NCI-H510A (cell line): ENCODE measurements at places on chromosomes 7 and 10.

DNA sequence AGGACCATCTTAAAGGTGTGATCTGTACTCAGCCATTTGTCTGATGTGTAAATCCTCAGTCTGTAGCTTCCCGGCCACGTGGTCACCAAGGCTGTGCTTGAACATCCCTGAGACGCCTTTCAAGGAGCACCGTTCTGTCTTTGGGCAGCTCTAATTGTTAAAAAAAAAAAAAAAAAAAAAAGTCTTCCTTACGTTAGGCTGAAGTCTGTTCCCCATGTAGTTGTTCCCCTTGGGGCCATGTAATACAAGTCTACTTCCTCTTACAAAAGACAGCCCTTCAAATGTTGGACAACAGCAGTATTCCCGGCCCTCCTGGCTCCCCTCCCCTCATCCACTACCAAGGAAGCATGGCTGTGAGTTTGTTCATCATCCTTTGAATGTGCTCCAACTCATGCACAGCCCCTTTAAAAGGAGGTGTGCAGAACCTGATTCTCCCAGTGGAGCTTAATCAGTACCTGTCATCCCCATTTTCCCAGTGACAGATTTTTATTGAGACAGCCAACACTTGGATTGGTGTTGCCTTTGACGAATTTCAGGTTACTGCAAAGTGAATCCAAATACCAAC is 392.2 kb upstream of the GALNT17 start:
- no peak for DNase-seq

DNA sequence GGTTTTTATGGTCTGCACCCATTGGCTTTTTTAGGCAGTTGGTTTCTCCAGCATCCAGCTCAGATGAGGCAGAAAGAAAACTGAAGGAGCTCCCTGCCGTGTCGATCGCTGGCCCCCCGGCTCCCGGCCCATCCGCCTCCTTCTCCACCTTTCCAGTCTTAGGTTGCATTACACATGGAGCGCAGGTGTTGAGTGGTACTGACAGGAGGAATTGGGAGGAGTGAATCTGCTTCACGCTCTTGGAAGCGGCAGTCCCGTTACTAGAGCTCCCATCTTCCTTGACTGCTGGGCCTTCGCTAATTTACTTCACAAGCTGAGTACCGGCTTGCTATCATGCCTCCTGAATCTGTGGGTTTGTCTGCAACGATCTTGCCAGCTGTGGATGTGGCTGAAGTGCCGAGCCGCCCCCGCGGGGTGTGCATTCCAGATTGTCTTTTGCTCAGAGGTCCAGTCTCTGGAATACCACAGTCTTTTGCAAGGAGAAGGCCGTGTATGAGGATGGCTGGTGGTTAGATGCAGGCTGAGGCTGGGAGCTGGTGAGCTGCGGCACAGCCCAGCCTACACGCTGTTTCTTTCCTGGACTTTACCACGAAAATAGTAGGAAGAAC is 17.1 kb downstream of the IQCE start:
- DNase-seq, result no peak

DNA sequence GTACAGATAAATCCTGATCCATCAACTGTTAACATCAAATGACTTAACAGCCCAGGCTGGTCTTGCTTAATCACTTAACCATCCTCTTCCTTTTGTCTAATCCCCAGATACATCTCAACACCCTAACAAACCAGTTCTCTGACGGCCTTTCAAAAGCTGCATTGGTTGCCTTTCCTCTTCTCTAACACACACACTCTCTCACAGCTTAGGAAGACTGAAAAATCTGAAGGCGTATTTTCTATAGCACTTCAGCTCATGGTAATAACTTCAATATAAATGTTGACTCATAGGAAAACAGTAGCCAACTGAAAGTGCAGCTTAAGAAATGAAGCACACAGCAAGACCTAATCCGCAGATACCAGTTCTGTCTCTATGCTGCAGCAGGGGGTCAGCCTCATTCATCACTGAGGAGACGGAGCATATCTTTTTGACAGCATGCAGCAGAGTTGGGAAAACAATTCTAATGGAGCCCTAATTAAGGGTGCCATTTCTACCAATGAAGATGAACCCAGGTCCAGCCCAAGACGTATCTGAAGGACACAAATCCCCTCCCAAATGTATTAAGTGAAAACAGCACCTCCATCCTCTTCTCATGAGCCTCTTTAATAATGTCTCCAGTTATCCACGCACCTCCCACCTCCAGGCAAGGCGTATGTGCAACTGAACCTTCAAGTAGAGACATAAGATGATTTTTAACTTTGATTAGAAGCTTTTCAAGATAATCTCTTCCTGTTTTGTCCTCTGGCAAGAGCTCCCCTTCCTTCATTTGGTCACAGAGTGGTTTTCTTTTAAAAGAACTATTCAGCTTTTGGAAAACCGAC is 211.7 kb upstream of the NFE2L3 start:
- DNase-seq, result no peak

DNA sequence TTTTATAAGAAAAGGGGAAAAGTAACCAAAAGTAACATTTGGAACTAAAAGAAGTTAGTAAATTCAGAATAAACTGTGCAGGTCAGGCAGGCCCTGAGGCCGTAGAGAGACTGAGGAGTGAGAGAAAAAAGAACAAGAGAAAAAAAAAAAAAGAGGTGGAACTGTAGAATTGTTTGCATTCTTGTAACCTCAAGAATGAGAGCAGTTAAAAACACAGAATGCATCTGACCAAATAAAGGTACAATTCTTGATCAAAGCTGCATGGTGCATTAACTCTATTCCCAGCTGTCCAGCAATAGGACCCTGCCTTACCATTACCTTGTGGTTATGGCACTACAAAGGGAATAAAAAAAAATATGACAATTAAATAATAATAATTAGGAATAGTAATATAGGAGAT is 170.1 kb upstream of the SEMA3A start:
- DNase-seq, result no peak

GRCh38 chr7:70596598-70596913 is 535.4 kb upstream of the GALNT17 start:
- no peak for DNase-seq

DNA sequence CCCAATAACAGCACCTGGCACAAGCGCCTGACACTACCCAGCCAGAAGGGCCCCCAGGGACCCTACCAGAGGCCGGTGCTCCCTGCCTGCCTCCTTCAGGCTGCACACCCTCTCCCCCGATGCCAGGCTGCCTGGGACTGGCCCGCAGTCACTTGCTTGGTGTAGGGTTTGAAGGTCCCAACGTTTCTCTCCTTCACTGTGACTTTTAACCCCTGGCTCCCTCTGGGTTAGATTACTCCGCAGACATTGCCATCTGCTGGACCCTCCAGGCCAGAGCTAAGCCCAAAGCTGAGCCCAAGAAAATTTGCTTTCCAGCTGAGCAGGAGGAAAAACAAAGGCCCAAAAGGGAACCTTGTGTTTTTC is 6.9 kb downstream of the CDHR1 start:
- DNase-seq, result no peak

GRCh38 chr7:3437467-3437866 is 136.4 kb downstream of the SDK1 start:
- DNase-seq, result no peak

GRCh38 chr7:124720195-124720594 is 45.4 kb downstream of the GPR37 start:
- no peak for DNase-seq

DNA sequence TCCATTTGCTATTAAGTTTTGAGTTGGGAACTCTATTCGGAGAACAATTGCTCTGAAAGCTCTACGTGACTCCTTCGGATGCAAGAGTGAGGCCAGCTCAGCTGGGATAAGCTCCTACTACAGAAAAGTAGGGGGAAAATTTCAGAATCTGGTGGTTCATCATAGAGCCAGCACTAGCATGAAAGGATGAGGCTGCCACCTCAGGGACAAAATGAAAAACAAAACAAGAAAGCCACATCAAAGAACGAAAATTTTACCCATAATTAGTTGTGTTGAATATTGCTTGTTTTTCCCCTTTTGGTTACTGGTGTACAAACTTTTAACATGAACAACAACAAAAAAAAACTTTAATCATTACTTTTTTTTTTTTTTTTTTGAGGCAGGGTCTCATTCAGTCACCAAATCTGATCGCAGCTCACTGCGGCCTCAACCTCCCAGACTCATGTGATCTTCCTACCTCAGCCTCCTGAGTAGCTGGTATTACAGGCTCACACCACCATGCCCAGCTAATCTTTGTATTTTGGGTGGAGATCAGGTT is 39.7 kb upstream of the NFE2L3 start:
- DNase-seq, result no peak

DNA sequence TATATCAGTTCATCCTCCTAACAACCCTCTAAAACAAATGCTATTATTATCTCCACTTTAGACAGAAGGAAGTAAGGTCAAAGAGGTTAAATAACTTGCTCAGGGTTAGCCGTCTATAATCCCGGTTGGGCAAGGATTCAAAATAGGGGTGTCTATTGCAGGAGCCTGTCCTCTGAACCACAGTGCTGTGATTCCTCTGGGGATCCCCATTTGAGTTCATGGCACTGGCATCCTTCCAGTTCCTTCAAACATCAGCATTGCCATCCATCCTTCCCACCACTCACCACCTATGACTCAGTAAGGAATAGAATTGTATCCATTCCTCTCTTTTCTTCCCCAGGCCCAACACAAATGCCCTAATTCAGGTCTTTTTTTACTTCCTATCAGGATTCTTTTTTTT is 25.6 kb downstream of the HPS6 start:
- DNase-seq, result no peak
